ENCODE measurements at places on chromosomes 2 and 18.

DNA sequence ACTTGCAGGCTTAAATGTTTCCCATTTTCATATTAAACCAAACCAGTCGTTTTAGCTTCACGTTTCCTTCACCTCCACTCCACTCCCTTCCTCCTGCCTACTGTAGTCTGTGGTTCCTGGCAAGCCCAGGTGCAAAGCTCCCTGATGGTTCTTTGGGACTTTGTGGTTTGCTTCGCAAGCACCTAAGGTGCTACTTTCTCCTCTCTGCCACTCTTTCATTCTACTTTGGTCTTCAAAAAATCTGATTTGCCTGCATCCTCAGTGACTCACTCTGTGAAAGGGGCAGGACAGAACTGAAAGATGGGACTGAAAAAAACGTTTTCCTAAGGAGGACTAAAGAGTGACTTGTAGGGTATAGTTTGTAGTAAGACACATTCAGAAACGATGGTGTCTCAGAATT, 228.4 kb downstream of the CYRIA start:
- no peak for DNase-seq

DNA sequence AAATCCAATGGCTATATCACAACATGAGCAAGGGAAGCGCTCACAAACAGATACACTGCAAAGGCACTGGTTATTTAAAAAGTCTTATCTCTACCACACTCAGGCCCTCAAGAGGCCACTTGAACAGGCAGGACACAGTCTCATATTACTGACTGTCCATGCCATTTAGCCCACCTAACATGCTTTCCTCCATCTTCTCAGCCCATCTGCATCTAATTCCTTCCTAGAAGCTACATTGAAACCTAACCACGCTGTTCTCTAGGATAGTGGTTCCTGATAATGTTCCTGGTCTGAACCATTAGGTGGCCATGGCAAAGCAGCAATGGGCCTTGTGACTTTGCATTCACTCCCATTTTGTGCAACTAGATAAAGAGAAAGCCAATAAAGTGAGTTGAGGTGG, 22.5 kb upstream of the NEB start:
- DNase-seq, result no peak

- no peak for DNase-seq
Measured at GRCh38 chr2:215315301-215315700, 3.4 kb downstream of the ATIC start.

DNA sequence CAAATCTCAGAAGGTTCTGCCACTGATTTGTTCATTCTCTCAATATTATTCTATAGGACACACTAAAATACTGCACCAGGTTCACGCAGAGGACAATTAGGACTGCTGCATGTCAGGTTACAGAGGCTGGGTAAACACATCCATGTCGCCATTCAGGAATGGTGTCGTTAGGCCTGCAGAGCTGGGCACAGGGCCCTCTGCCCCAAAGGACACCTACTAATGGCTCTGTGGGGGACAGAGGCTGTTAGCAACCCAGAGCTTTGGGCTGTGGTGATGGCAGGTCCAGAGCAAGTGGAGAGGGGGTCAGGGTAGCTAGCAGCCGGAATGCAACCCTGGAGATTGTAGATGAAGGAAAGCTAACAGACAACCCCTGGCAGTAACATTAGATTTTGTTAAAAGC, 115.9 kb downstream of the TTC32 start:
- DNase-seq, result no peak

- DNase-seq, result no peak
Measured at GRCh38 chr2:15472133-15472532, 89.0 kb downstream of the NBAS start.
